ENCODE measurements at places on chromosomes 1 and 21.

GRCh38 chr21:38937844-38938243 lies 132.1 kb downstream of the ETS2 start:
- no peak for DNase-seq

GRCh38 chr1:91870322-91870721 lies 15.6 kb downstream of the TGFBR3 start:
- no peak for DNase-seq

DNA sequence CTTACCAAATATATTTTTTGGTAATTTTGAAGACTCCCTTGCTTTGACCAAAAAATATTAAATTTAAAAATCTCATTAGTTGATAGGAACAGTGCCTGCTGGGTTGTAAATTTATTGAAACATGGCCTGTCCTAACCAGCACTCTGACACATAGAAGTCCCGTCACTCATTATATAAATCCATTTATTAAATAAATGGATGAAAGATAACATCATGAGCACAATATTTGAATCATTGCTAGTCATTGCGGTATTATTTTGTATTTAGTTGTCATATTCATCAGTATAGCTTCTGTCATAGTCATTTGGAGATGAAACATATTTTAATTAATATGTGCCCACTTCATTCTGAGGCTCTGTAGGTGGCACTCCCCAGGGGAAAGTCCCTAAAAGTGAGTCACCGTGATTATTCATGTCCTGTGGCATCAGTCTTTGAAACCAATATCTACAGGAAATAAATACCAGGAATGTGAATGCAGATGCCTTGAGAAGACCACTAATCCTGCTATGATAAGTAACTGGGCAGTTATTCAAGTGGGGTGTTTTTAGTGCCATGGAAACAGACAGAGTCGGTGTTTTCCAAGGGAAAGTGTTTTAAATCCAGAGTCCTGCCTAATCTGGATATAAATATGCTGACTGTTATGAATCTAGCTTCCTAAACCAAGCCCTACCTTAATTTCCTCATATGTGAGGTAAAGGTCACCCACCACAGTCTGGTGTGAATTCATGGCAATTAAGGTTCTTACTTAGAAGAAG lies 302.0 kb downstream of the DUSP10 start:
- DNase-seq, result no peak

DNA sequence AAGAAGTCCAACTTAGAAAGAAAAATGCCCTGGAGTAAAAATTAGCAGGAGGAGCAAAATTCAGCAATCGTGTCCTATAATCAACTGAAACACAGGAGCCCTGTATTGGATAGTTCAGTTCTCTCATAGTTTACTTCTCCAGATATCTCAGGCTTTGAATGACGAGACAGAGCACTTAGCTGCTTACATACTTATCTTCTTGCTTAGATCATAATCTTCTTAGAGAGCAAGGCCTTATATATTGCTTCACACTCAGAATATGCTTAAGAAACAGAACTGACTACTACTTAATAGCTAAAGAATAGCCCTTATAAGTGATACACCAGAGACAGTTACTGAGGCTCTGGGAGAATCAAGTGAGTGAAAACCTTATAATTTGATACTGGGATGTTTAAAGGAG lies 38.9 kb downstream of the TOR3A start:
- no peak for DNase-seq

- DNase-seq, result no peak
Observed at GRCh38 chr1:156389311-156389710, 20.3 kb downstream of the RHBG start.

- no peak for DNase-seq
Observed at GRCh38 chr1:214335567-214335966, 54.6 kb downstream of the SMYD2 start.

DNA sequence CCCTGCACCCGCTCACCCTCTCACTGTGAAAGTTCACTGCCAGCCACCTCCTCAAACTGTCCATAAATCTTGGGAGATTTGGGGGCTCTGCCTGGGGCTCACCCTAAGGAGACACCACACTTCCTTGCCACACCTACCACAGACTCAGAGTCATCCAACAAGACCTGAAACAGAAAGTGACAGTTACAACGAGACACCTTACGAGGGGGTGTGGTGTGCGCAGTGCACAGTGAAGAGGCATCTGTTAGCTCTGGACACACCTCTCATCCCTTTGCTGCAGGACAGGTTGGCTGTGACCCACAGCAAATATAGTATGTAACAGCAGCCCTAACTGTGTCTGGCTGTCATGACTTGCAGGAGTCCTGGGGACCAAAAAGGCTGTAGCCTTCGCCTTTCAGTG lies 190.2 kb downstream of the NR5A2 start:
- DNase-seq, result no peak

- peak; percentile 76 for DNase-seq
Observed at GRCh38 chr1:56578963-56579875, at the start of gene PLPP3. Gene PLPP3, minus strand, starts transcription at chr1:56579563. Its CDS starts 547 bp downstream, at chr1:56579016.

- no peak for DNase-seq
Observed at GRCh38 chr21:27831816-27832569, 865.1 kb upstream of the ADAMTS5 start.

GRCh38 chr1:211683396-211684297 lies 8.2 kb upstream of the NEK2 start:
- no peak for DNase-seq

GRCh38 chr1:44270686-44271628 lies 57.7 kb downstream of the DMAP1 start:
- DNase-seq, result no peak

- no peak for DNase-seq
Observed at GRCh38 chr1:77134359-77134758, 84.9 kb downstream of the PIGK start.

GRCh38 chr1:70487459-70487815 lies 76.4 kb downstream of the CTH start:
- no peak for DNase-seq

GRCh38 chr1:230907472-230908205 lies 39.3 kb upstream of the C1orf198 start:
- DNase-seq, result no peak

DNA sequence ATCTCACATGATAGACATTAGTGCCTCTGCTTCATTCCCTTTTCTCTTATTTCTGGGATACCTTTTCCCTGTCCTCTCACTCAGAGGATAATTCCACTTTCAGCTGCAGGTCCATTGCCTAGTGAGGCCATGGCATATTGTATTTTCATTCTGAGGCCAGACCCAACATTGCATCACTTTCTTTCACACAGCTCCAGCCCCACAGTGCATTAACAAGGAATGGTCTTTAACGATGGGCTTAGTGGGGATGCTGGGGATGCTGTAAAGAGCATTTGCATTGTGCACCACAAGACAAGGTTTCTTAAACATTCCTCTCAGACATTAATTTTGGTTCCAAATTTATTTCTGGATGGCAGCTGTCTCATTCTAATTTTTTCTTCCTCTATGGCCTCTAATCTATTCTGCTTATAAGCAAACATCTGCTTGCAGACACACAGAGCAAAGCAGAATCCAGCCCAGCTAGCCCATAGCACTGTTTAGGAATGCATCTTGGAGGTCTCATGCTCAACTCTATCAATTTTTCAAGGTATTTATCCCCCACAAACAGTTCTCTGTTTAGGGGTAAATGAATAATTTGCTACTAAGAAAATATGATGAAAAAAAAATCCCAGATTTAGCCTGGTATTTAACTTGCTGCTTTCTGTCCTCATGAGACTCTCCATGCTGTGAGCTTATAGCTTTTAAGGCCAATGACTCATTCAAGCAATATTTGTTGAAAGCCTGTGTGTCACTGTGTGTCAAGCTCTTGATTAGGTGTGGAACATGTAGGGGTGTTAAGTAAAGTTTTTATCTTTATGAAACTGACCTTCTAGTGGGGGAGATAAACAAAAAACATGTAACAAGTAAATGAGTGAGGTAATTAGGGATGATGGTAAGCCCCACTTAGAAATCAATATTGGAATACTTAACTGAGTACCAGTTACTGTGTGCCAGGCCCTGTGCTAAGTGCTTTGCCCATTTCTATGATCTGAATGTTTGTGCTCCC lies 44.5 kb upstream of the CCDC190 start:
- no peak for DNase-seq

DNA sequence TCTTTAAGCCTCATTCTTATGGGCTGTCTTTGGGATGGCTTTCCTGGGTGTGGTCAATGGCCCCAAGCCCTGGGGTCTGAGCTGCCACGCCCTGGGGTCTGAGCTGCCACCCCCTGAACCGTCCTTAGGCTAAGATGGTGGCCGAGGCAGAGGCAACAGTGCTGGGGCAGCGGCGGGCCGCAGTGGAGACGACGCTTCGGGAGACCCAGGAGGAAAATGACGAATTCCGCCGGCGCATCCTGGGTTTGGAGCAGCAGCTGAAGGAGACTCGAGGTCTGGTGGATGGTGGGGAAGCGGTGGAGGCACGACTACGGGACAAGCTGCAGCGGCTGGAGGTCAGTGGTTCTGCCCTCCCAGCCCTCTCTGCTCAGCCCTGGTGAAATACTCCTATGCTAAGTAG lies 10.3 kb upstream of the TUFT1 start:
- DNase-seq, result no peak

GRCh38 chr1:1232796-1233566 lies 944 bp downstream of the B3GALT6 start:
- no peak for DNase-seq

DNA sequence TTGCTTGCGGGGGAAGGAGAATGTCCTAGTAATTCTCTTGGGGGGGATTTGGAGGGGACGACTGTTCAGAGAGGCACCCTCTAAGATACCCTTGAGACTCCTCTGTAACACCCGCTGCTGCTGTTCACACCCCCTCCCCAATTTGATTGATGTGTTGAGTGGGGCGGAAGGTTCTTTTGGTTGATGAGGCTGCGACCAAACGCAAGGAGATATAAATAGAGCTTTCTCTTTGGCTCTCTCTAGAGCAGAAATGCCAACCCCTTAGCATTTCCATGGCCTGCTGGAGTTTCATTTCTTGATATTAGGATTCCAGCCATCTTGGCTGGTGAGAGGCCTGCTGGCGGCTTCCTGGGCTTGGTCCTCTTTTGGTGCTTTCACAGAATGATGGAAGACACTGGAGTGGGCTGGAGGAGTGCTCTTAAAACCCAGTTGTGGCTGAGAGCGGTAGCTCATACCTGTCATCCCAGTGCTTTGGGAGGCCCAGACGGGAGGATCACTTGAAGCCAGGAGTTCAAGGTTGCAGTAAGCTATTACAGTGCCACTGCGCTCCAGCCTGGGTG lies 2.0 kb downstream of the PIK3CD start:
- DNase-seq, result no peak

GRCh38 chr1:224874775-224875174 lies 54.7 kb upstream of the DNAH14 start:
- no peak for DNase-seq

GRCh38 chr1:39692152-39693074 lies 1.2 kb upstream of the HPCAL4 start:
- DNase-seq, result no peak

DNA sequence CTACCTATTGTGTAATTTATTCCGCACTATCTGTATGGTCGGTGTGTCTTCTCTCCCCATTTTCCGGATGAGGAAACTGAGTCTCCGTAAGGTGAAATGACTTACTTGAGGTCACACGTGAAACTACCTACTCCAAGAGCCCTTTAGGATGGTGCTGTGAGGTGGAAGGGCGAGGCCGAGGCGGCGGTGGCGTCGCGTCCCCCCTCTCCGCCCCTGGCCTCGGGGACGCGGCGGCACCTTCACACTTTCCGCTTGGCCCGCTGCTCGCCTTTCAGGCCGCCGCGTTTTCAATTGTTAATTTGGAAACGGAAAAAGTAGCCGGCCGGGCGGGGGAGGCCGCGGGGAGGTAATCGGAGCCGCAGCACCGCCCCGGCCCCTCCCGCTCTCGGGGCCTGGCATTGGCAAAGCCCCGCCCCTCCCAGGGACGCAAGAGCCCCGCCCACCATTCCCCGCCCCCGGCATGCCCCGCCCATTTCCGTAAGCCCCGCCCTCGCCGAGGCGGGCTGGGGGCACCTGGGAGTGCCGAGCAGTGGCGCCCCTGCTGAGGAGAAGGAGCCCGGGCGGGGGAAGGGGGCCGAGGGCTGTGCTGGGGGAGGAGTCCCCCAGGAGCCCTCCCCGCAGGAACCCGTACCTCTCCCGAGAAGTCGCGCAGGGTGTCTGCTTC lies 18.6 kb downstream of the KCNQ4 start:
- DNase-seq, result no peak

DNA sequence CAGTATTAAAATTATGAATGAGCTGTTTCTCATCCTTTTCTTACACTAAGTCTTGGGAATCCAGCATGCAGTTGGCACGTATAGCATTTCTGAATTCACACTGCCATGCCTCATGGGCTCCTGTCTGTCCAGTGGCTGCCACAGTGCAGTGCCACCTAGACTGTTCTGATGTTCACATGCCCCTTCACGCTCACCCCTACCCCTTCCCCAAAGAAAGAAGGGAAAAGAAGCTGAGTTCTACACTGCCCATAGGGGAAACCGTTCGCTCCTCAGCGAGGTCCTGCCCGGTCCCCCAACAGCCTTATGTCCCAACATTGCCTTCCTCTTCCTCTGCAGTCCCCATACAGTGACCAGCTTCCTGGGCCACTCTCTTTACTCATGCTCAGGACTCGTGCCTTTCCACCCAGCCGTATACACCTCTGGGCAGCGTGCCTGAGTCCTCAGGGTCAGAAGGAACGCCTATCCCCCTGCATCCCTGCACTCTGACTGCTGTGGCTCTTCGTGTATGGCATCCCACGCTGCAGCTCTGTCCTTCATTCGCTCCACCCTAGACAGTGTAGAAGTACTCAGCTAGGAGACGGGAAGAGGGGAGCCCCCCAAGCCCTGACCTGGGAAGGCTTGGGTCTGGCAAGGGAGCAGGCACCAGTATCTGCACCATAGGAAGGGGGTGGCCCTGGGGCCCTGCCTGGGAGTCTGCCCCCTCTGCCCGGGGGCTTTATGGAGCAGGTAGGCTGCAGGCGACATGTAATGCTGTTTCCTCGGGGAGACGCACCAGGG lies 24.1 kb upstream of the ARF1 start:
- no peak for DNase-seq

GRCh38 chr1:10607228-10607627 lies 132.5 kb downstream of the PEX14 start:
- DNase-seq, result no peak

DNA sequence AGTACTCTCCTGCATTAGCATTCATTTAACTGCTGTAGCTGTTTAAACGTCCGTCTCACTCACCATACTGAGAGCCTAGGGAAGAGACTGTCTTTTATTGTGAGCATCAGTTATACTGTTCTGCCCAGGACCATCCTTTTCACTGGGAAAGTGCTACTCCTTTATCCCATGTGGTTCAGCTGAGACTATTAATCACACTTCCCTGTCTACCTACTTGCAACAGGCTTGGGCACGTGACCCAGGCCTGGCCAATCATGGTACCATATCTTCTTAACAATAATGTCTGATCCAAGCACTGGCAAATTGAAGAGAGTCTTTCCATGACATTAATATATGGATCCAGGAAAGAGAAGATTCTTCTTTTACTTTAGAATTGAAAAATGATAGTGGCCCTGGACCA lies 108.1 kb downstream of the TM2D1 start:
- no peak for DNase-seq

GRCh38 chr1:151254217-151255213 lies at the start of gene PSMD4:
Gene PSMD4, plus strand, starts transcription at chr1:151254734. Its CDS starts 49 bp downstream, at chr1:151254783.
- DNase-seq, result peak; percentile 97

- no peak for DNase-seq
Observed at GRCh38 chr1:31614414-31615005, 3.0 kb upstream of the HCRTR1 start.

All from hippocampal formation (tissue), 2 donors.